MV-4-11 (cell line): ENCODE measurements at places on chromosomes 4 and X.

GRCh38 chrX:111445485-111445884 is 33.5 kb upstream of the DCX start:
- DNase-seq, result peak; percentile 39

DNA sequence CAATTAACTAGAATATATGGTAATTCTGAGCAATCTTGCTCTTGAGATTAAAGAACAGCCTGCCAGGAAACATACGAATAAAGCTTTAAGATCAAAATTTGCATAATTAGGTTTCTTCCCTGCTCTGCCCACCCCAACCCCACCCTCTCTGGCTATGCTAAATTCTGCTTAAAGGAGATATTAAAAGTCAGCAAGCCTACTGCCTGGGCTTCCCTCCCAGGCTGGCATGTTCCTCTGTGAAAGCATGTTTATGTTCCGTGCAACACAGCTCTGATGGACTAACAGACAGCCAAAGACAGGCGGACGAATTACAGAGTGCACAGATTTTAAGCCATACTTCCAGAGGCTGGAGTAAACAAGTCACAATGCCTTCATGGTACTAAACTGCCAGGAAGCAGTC is 28.4 kb downstream of the CD99L2 start:
- DNase-seq, result no peak

DNA sequence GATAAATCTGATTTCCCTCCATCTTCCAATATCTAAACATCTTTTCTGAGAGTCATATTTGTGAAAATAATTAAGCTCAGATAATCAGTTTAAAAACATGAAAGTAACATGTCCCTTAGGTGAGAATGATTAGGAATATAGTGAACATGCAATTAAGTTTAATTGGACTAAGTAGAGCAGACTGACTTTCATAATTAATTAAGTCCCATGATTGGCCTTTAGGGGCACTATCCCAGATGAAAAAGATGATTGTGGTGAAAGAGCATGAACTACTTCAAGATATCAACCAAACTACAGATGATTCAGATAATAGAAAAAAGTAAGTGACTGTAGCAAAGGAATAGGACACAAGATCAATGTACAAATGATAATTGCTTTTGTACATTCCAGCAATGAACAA is 758.8 kb downstream of the STIM2 start:
- DNase-seq, result no peak

- DNase-seq, result no peak
Measured at GRCh38 chrX:20066968-20067708, 49.6 kb downstream of the MAP7D2 start.

- DNase-seq, result no peak
Measured at GRCh38 chr4:77062856-77063255, 12.9 kb downstream of the CCNI start.

DNA sequence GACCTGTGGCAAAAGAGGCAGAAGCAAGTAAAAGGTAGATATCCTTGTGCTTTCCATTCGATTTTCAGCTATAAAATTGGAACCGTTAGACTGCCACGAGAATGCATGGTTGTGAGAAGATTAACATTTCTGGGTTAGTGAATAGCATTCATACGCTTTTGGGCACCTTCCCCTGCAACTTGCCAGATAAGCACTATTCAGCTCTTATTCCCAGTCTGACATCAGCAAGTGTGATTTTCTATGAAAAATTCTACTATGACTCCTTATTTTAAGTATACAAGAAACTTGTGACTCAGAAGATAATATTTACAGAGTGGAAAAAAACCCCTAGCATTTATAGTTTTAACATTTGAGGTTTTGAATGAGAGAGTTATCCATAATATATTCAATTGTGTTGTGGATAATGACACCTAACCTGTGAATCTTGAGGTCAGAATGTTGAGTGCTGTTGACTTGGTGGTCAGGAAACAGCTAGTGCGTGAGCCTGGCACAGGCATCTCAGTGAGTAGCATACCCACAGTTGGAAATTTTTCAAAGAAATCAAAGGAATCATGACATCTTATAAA is 3.9 kb downstream of the FGB start:
- no peak for DNase-seq

- no peak for DNase-seq
Measured at GRCh38 chrX:2449135-2449886, 51.5 kb downstream of the DHRSX start.

DNA sequence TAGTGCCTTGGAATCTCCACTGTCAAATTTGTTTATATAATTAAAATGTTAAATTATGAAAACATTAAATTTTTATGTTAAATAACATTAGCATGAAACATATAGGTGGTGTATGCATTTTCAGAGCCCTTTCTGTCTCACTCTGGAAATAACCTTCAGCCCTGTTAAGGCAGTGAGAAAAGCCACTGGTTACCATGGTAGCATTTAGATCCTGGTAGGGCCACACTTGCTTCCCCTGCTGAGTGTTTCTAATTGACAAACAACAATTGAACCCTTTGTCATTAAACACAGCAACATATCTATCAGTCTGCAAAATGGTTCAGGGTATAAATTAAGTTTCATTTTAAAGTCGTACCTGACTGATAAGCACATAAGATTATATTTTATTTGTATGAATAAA is 63.5 kb downstream of the PDK3 start:
- DNase-seq, result no peak
